ENCODE measurements at places on chromosomes 5 and 9.

DNA sequence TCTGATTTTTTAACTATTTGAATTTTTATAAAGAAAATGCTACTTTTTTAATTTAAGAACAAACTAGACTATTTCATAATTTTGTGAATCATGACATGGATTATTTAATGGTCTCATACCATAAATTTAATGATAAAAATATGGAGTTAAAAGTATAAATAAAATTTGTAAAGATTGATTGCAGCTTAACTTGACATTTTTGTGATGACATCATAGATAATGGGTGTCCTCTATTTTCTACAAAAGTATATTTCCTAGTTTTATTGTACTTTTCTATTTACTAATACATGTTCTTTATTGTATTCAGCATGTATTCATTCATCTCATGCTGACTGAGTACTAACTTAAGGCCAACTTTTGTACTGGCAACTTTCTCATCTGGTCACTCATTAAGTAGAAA is 1096.5 kb downstream of the NR2F1-AS1 start:
- DNase-seq = no peak

DNA sequence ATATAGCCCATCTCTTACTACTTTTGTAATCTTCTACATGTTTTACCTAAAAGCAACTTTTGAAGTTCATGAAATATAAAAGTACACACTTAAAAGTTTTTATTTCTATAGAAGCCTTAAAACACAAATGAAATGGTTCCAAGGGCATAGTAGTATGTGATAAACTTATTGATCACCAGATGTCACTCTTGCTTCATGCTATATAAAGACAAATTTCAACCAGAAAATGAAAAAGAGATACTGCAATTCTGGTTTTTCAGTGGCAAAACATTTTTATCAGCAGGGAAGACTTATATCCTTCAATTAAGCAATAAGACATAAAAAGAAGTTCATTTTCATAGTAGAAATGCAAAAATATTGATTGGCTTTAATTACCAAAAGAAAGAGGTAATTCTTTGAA is 69.4 kb upstream of the FBXL17 start:
- DNase-seq = no peak

DNA sequence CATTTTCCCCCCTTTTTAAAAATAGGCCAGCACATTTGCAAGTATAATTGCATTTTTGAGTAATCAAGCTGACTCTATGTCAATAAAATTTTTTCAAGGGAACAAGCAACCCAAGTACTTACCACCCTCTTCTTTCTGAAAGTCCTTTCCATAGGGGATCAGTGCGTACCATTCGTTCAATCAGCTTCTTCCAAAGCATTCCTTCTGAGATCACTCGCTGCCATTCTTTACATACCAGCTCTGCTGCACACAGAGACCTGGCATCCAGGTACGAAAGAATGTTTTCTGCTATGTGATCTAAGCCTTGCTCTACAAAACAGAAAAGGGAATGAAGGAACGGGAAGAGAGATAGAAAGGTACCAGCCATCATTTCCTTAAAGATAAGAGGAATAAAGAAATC is 106.6 kb downstream of the FBXW11 start:
- DNase-seq = no peak

DNA sequence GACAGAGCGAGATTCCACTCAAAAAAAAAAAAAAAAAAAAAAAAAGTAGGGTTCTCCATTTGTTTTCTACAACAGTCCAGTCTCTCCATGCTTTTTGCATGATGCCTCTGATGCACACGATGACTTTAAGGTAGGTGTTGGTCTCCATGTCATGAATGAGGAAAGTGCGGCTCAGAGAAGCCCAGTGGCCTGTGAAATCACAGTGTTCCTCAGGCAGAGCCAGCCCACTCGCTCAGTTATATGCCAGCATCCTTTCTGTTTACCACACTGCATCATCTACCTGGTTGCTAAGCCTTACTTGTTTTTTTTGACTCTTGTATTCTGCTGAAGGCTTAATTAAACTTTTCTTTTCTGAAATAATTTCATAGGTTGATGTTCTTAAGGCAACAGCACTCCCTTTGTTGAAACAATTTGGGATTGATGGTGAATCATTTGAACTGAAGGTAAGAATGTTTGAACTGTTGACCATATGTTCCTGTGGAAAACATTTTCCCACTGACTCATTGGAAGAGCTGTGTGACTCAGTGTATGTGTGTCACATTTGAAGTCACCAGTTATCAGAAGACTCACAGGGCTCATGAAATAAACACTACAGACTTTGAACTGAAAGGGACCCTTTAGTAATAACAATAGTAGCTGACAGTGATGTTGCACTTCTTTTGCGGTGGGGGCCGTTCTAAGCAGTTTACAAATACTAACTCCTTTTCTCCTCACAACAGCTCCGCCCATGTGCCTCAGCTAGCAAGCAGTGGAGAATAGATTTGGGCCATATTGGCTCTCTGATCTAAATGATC is 40.2 kb downstream of the RCL1 start:
- peak; percentile 98 for DNase-seq

- DNase-seq = peak; percentile 75
Observed at GRCh38 chr5:132180134-132180745, 47.4 kb downstream of the P4HA2 start.

DNA sequence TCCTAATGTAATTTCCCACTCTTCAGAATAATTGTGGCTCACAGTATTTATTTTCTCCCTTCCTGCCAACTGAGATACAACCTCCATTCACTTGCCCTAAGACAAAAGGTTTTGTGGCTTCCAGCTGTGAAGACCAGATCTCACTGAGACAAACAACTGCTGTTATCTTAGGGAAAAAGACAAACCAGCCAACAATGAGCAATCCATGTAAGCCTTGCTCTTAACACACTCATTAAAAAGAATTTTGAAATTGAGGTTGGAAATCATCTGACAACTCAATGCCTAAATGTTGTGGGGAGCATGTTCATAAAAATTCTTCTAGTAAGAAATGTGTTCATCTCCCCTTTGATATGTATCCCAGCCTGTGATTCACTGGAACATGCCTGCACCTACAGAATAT is 132.9 kb downstream of the ADAMTSL1 start:
- peak; percentile 72 for DNase-seq

GRCh38 chr9:3968891-3969290 is 331.0 kb downstream of the GLIS3 start:
- DNase-seq = peak; percentile 26

- peak; percentile 77 for DNase-seq
Observed at GRCh38 chr5:127941646-127942045, 141.9 kb upstream of the SLC12A2 start.

DNA sequence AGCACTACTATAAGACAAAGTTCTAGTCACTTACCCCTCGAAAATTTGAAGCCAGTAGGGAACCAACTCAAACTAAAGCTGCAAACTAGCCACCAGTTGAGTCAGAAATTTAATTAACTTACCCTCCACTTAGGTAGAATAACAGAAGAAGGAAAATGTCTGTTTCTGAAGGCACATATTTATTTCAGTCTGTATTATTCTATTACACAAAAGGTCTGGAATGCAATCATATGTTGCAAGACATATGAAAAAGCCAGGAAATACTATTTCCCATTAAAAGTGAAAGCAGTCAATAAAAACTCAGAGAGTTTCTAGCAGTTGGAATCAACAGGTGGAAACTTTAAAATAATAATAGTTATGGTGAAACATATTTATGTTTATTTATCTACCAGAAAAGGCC is 79.2 kb upstream of the SLCO4C1 start:
- no peak for DNase-seq

DNA sequence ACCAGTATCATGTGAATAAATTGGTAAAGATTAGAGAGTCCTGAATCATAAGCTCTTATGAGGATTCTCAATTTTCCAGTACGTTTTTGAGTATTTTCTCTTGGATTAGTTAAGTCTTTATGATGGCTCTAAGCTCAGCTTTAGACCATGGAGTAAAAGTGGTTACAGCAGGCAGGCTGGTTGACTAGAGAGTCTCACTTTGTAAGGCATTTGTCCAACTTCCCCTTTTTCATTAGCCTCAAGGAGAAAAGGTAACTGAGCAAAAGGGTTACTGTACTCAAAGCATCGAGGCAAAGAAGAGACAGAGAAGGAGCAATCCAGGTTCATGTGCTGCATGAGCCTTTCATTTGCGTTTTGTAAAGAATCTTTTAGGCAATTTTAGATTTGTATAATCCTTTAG is 8.5 kb downstream of the NOP16 start:
- no peak for DNase-seq

DNA sequence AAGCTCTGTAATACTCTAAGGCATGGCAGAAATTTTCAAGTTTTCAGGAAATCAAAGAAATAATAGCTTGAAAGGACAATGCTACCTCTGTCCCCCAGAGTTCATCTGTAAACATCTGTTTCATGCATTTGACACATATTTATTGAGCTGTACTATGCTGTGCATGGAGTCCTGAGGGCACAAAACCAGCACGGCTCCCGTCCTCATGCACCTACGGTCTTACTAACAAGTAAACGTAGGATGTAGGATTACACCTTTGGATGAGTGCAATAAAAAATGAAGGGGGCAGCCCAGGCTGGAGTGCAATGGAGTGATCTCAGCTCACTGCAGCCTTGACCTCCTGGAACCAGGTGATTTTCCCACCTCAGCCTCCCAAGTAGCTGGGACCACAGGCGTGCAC is 81.9 kb downstream of the SPTLC1 start:
- DNase-seq = no peak

- peak; percentile 72 for DNase-seq
Observed at GRCh38 chr9:14616188-14616982, 76.8 kb downstream of the ZDHHC21 start.

DNA sequence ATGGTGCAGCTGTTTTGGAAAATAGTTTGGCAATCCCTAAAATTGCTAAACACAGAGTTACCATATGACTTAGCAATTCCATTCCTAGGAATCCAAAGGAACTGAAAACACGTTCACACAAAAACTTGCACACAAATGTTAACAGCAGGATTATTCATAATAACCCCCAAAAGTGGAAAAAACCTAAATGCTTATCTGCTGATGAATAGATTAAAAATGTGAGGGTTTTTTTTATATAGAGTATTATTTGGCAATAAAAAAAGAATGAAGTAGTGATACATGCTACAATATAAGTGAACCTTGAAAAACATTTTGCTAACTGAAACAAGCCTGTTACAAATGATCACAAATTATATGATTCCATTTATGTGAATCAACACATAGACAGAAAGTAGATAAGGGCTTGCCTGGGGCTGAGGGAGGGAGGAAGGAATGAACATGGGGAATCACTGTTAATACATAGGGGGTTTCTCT is 45.1 kb upstream of the TRIO start:
- DNase-seq = peak; percentile 92

DNA sequence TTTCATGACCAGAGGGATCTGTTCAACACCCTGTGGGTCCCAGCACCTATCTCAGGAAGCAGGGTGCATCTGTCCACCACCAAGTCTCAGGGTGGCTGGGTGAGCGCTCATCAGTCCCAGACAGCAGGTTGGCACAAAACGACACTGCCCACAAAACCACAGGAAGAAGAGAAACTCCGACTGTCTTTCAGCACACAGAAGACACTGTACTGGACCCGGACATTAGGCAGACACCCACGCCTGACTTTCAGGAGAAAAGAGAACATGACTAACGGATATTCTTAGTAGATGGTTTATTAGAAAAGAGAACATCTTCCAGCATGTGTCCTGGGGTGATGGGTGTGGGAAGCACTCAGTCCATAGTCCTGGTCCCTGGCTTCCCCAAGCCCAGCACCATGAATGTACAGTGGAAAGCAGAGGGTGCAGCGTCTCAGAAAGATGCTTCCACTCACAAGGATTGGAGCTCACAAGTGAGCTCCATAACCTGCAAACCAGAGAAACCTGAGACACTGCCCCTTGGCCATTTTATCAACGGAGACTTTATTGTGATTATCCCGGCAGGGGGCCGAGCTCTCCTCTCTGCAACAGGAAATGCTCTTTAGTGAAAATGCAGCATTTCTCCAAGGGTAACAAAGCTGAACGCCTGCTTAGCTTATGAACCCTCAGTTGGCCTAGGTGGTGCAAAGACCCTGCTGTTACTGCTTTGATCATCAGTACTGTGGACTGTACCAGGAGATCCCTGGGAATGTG is 35.8 kb upstream of the LCP2 start:
- DNase-seq = no peak

GRCh38 chr9:37378613-37379004 is 43.9 kb upstream of the GRHPR start:
- DNase-seq = no peak

- peak; percentile 59 for DNase-seq
Observed at GRCh38 chr5:83077662-83078261, 415 bp downstream of the XRCC4 start.

DNA sequence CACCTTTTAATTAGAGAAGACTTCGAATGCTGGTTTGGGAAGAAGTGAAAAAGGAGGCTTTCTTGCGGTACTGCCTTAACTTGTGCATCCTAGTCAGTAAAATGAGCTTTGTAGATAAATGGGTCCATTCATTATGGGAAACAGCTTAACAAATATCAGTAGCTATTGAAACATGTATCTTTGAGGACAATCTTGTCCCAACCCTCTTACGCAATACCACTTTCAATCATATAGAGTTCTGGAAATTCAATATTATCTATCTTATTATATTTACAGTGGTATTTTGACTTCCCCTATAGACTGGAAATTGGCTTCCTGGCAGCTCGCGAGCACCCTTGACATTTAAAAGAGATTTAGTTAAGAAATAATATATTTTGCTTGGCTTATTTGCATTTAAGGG is 565.8 kb upstream of the NUDT12 start:
- DNase-seq = no peak

- DNase-seq = no peak
Observed at GRCh38 chr5:88683506-88684135, 199.4 kb downstream of the MEF2C start.

DNA sequence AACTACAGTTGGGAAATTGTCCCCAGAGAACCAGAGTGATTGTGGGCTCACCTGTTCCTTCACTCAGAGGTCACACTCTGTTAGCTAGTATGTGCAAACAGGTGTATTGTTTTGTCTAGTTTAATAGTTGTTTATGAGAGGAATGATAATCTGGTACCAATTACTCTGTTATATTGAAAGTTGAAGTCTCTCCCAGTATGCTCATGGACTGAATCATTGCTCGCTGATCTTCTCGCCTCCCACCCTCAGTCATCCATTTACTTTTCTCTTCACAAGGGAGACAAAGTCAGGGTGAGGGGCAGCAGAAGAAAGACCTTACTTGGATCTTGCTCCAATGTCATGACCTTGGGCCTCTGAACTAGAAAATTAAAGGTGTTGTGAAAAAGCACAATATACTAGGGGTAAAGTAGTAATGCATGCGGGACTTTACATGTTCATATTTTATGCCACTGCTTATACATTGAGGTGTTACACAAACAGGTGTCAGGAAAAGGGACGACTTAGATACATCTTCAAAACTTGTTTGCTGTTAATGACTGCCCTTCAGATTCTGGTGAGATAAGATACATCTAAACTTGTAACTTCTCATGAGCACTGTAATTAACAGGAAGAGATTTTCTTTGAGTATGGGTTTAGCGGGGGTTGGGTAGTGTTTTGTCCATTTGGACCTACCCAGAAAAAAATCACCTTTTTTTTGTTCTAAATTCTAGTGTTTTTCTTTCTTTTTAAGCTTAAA is 36.9 kb downstream of the LNPEP start:
- no peak for DNase-seq

GRCh38 chr5:33091571-33092363 is 349.0 kb upstream of the TARS1 start:
- peak; percentile 94 for DNase-seq

- DNase-seq = no peak
Observed at GRCh38 chr9:133604214-133604613, 5.0 kb downstream of the FAM163B start.

GRCh38 chr9:129554649-129555048 is 66.3 kb downstream of the C9orf50 start:
- peak; percentile 38 for DNase-seq
